ENCODE measurements at places on chromosomes 11 and 22.

GRCh38 chr11:116596346-116597260 is 176.2 kb downstream of the BUD13 start:
- no peaks in the 10 kb centered on the region for H3K27me3 ChIP-seq
- no peak overlapping the region for H3K4me3 ChIP-seq
- H3K27ac ChIP-seq: no peak overlapping the region
- no peaks in the 10 kb centered on the region for H3K4me1 ChIP-seq

DNA sequence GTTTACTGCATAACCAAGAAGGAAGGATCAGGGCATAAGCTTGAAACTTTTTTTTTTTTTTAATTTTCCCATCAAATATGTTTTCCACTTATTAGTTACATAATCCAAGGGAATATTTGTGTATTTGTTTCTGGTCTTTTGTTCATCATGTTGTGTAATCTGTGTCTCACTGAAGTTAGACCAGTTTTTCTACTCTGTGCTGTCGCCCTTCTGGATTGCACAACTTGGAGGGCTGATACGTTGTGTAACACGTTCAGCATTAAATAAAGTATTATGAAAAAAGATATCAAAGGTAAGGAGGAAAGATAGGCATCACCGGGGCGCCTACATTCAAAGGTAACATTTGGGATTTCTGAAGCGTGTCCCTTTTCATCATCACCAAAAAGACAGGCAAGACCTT is 3.3 kb upstream of the E2F8 start:
- no peaks in the 10 kb centered on the region for H3K27me3 ChIP-seq
- 0 out of 2 replicates have a peak, but pooled peaks cover 2% of the 10 kb centered on the region for H3K36me3 ChIP-seq

DNA sequence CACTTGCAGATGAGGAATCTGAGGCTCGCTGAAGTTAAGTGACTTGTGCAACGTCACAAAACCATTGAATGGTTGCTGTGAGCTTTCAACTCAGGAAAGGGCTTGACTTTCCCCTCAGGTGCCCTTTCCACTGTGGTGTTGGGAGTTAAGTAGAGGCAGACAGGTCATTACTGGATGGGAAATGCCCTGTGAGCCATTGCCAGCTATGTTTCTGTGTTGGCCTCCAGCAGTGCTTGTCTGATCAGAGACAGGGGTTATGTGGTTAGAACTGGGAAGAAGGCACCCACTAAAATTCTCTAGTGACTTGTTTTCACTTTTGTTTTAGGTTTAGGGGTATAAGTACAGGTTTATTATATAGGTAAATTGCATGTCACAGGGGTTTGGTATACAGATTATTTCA is 96.6 kb downstream of the FDX1 start:
- no peak for DNase-seq
- no peak overlapping the region for H3K27ac ChIP-seq
- no peaks in the 10 kb centered on the region for H3K4me1 ChIP-seq
- no peak overlapping the region for H3K4me3 ChIP-seq
- no peaks in the 10 kb centered on the region for H3K27me3 ChIP-seq
- H3K36me3 ChIP-seq: no peaks in the 10 kb centered on the region

- DNase-seq: no peak
- no peaks in the 10 kb centered on the region for H3K36me3 ChIP-seq
- H3K4me3 ChIP-seq: no peak overlapping the region
- no peaks in the 10 kb centered on the region for H3K4me1 ChIP-seq
Observed at GRCh38 chr11:69251639-69252489, 42.1 kb upstream of the MYEOV start.

DNA sequence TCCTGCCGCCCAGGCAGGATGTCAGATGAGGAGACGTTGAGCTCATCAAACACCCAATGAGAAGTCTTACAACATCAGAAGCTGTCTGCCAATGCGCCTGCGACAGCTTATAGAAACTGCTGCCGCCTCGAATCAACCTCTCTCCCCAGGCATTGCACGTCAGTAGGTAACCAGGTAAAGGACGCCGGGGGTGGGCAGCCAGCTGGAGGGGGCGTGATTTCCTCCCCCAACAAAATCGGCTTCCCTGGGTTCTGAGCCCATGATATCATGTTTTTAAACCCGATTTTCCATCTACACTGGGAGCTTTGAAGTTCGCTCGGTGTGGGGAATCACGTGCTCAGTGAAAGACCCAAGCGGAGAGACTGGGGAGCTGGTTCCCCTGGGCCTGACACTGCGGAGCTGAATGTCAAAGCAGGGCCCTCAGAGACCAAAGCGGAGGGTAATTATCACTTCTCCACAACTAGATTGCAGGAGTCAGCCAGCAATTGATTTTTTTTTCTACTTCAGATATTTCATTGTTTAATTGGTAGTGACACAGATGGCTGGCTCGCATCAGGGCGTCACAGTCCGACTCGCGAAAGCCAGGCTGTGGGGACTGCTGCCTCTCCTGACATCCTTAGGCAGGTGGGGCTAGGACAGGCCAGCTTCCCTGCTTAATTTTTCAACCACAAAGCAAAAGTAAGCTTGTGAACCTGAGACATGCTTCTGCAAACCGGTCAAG is 15.4 kb downstream of the FAM83F start:
- no peaks in the 10 kb centered on the region for H3K36me3 ChIP-seq
- no peak overlapping the region for H3K27ac ChIP-seq
- peaks cover 29% of the 10 kb centered on the region for H3K4me1 ChIP-seq
- H3K4me3 ChIP-seq: no peak overlapping the region

- H3K4me3 ChIP-seq: no peak overlapping the region
- peaks cover 5% of the 10 kb centered on the region for H3K4me1 ChIP-seq
- DNase-seq: no peak
- H3K36me3 ChIP-seq: no peaks in the 10 kb centered on the region
- no peaks in the 10 kb centered on the region for H3K27me3 ChIP-seq
Observed at GRCh38 chr11:107792049-107792443, 66.5 kb downstream of the SLC35F2 start.

DNA sequence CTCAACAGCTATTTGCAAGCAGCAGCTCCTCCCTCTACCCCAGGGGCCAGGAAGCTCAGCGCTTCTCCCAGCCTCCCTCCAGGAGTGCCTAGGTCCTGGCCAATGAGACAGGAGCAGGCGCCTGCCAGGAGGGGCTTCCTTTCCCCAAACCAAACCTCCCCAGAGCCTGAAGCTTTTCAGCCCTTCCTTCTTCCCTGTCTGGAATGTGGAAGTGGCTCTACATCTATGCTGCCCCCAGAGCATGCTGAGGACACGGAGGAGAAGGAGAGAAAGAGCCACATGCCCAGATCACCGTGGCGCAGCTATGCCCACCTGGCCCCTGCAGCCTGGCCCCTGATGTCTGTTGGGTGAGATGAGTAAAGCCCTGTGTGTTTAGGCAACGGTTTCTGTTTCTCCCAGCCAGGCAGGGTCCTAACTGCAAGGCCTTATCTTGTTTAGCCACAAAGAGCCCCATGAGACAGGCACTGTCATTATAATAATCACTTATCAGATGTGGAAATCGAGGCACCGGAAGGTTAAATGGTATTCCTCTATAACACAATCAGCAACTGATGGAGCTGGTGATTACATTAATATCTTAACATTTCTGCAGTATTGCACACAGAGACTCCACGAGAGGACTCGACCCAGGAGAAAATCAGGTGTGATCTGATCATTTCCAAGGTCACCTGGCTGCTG is 315.8 kb downstream of the CTTN start:
- H3K27me3 ChIP-seq: no peaks in the 10 kb centered on the region
- no peak overlapping the region for H3K27ac ChIP-seq
